ENCODE measurements at places on chromosomes 5 and 9.

- DNase-seq: no peak
These were observed 536.9 kb downstream of the BRINP1 start for GRCh38 chr9:118832371-118832770.

DNA sequence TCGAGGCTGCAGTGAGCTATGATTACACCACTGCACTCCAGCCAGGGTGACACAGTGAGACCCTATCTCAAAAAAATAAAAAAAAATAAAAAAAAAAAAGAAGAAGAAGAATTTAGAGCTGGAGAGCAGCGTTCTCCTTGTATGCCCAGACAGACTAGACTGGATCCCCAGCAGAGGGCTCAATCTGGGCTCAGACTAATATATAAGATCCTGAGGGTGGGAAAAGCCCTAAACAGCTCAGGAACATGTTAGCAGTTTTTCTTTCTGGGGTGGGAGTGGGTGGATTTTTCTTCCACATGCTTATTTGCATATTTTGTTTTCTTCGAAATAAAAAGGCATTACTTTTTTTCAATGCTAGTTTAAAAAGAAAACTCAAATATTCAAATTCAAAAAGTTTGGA is 904 bp upstream of the BSPRY start:
- DNase-seq: no peak

DNA sequence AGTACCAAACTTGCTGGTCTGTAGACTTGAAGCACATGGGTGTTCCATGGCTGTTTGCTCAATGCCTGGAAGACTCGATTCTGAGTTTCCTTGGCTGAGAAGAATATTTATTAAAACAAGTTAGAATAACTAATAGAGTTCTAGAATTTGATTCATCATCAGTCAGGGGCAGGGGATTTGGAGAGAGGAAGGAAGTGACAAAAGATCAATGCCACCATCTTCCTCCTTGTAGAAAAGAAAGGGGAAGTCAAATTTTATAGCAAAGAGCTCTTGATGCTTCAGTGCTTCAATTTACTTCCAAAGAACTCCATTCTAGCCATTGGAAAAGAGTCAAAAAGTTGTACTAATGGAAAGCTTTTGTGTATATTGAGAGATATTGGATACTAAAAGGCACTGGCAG is 236.3 kb downstream of the MCTP1 start:
- DNase-seq: no peak

- DNase-seq: no peak
These were observed 132.9 kb downstream of the SIL1 start for GRCh38 chr5:139065306-139065705.

DNA sequence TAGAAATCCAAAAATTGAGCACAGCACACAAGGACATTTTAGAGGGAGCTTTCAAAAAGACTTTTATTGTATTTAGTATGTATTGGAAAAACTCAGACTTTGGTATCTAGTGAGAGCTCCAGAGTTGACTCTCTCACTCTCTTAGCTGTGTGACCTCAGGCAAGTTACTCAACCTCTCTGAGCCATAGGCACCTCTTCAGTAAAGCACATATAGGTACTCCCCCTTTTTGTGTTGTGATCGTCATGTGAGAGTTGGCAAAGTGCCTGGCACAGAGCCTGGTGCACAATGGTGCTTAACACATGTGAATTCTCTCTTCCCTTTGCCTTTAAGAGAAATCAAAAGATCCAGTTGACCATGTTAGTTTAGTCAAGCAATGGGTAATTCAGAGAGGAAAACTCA is 186.2 kb downstream of the TMEM38B start:
- DNase-seq: no peak

DNA sequence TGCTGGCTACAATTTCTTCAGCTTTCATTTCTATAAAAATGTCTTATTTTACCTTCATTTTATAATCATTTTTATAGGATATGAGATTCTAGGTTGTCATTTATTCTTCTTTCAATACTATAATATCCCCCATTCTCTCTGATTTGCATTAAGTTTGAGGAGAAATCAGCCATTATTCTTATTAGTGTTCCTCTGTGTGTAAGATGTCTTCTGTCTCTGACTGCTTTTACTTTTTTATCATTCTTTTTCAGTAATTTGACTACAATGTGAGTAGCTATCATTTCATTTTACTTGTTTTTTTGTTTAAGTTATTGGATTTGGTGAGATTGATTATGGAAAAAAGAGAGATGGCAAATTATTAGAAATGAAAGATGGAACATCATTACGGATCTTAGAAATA is 13.6 kb upstream of the SREK1 start:
- DNase-seq: no peak

- no peak for DNase-seq
These were observed 1.1 kb upstream of the SV2C start for GRCh38 chr5:76081811-76082771.

DNA sequence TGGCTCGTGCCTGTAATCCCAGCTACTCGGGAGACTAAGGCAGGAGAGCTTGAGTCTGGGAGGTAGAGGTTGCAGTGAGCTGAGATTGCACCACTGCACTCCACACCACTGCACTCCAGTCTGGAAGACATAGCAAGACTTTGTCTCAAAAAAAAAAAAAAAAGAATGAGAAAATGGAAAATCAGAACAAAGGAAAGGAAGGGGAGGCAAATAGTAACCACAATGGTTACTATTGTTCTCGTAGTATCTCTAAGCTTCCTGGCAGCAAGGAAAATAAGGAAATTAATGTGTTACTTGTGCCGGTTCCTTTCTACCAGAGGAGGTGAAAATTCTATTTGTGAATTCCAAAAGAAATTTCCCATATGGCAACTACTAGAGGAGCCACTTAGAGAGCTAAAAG is 48.5 kb upstream of the BNC2 start:
- DNase-seq: no peak

Data from stimulated activated CD4-positive, alpha-beta T cell treated with anti-CD3 and anti-CD28 coated beads, Interleukin-12 subunit alpha, Interleukin-12 subunit beta, amount 100 ng/mL, for 24 hours (primary cell).